ENCODE measurements at places on chromosomes 13 and 19.

- DNase-seq = peak; percentile 49
These were observed 4.7 kb downstream of the EPS8L1 start for GRCh38 chr19:55080121-55080967.

DNA sequence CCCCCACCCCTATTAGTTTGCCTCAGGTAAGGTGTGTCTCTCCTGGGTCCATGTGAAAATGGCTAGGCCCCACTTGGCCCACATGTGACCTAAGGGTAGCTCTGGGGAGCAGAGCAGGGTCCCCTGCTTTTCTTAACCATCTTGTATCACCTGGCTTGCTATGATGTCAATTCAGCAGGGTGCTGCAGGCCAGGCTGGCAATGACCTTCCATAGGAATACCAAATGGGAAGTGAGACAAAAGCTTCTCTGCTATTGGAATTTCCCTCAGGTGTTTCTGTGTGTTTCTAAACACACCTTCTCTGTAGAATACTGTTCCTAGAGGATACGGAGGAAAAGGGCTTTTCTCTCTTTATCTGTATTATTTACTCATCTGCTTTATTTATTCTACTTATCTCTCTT is 35.7 kb upstream of the DACH1 start:
- no peak for DNase-seq

DNA sequence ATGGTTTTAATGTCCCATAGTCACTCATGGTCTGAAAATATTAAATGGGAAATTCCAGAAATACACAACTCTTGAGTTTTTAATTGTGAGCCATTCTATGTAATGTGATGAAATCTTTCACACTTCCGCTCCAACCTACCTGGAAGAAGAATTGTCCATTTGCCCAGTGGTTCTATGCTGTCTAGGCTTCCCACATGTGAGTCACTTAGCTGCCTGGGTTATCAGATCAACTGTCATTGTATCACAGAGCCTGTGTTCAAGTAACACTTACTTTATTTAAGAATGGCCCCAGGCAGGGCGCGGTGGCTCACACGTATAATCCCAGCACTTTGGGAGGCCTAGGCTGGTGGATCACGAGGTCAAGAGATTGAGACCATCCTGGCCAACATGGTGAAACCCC is 1450.5 kb downstream of the EFNB2 start:
- no peak for DNase-seq

DNA sequence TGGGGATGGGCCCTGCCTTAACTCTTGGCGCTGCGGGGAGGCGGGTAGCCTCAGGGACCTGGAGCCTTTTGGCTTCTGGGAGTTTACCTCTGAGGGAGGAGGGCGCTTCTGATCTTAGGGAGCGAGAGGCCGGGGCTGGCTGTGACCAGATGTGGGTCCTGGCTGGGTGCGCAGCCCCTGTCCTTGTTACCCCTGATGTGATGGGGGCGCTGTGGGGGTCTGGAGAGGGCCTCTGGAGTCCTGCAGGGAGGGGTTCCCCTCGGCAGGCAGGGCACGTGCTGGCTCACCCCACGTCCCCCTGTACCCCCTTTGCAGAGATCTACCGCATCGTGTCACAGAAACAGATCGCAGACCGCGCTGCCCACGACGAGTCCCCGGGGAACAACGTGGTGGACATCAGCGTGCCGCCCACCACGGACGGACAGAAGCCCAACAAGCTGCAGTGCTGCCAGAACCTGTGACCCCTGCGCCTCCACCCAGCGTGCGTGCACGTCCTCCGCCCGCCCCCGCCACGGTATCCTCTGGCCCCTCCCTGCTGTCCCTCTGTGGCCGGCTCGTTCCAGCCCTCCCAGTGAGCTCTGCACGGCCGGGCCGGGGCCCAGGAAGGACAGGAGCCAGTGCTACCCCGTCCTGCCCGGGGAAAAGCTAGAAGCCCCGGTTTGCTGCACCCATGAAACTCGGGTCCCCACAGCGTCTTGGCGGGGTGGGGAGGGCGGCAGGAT is 9.8 kb upstream of the MARCHF2 start:
- no peak for DNase-seq

- peak; percentile 73 for DNase-seq
These were observed 10.4 kb downstream of the ATP4B start for GRCh38 chr13:113647351-113648215.

GRCh38 chr13:80339912-80340650 is 845 bp downstream of the SPRY2 start:
- DNase-seq = peak; percentile 57

DNA sequence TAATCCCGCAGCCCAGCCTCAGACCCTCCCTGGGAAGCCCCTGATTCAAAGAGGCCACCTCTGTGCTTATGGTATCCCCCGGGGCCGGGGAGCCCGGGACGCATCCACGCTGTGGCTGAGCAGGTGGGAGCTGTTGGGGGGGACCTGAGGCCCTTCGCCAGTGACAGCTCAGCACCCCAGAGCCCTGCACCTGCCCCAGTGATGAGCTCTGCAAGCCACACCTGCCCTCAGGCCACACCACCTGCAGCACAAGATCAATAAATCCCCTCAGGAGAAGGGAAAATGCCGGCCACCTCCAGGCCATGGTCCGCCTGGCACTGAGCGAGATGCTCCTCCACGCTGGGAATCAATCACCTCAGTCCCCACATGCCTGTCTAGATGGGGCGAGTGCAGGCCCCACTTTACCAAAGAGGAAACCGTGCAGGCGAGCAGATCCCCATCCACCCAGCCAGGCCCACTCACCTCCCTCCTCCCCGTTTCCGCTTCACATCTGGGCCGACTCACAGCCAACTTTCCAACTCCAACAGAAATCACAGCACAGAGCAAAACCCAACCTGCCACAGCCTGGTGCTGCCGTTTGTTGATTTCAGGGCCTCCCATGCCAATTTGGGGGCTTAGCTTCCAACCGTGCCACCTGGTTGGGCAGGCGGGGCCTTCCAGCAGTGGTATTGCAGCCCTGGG is 12.8 kb downstream of the MOB3A start:
- DNase-seq = peak; percentile 85

DNA sequence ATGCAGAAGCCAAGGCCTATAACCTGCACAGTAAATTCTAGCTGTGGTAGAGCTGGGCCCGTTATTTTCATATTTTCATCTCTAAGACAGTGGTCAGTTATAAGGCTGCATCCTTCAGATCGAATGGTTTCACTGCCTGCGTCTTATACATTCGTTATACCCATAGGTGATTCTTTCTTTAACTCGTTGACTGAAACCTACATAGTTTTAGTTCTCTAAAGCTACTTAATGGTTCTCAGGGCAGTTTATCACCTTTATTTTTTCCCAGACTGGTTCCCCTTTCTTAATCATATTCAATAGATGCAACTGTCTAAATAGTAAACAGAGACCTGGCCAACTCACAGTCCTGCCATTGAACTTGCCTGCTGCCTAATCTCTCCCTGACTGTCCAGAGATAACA is 615.3 kb upstream of the SLITRK1 start:
- DNase-seq = no peak

DNA sequence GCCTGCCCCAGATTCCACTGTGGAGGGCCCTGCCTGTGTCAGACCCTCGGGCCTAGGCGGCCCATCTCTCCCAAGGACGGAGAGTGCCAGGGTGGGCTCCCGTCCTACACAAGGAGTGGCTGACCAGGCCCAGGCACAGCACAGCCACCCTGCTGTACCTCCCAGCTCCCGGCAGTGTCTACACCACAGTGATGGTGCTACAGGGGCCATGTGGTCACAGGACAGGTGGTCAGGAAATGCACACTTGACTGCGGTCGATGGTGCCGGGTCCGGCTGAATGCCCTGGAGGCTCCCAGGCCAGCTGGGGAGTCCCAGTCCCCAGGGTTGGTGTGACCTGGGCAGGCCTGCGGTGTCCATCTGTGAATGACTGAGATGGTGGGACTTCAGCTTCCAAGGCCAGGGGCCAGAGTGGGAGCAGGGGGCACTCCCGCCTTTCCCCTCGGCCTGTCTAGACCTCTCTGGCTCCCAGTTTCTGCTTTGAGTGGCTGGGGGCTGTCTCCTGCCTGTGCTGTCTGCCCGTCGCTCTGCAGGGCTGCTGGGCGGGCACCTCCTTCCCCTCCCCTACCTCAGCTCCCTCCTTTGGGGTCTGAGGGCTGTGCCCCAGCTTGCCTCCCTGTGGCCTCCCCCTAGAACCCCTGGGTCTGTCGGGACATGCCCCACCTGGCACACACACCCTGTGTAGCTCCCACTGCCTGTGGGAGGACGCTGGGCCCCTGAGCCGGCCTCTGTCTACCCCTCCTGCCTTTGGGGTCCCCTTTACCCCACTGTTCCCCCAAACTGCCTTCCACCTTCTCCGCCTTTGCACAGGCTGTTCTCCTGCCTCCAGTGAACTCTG is 12.5 kb downstream of the DDA1 start:
- DNase-seq = no peak

- DNase-seq = no peak
These were observed 11.8 kb downstream of the TGFB1 start for GRCh38 chr19:41341669-41342490.

DNA sequence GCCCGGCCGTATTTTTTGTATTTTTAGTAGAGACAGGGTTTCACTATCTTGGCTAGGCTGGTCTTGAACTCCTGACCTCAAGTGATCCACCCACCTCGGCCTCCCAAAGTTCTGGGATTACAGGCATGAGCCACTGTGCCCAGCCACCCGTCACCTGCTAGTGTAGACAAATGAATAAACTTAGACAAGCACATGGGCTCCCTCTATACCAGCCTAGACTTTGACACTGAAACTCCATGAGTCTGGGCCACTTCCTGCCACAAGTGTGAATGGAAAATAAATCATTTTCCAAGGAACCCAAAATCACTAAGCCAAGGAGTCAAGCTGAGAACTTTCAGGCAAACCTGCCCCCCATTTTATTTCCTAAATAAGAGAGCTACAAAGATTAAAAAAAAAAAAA is 27.0 kb upstream of the TPT1 start:
- DNase-seq = no peak

GRCh38 chr13:41470196-41470595 is 12.8 kb downstream of the RGCC start:
- no peak for DNase-seq

- no peak for DNase-seq
These were observed 163.4 kb downstream of the FOXO1 start for GRCh38 chr13:40503011-40503410.

DNA sequence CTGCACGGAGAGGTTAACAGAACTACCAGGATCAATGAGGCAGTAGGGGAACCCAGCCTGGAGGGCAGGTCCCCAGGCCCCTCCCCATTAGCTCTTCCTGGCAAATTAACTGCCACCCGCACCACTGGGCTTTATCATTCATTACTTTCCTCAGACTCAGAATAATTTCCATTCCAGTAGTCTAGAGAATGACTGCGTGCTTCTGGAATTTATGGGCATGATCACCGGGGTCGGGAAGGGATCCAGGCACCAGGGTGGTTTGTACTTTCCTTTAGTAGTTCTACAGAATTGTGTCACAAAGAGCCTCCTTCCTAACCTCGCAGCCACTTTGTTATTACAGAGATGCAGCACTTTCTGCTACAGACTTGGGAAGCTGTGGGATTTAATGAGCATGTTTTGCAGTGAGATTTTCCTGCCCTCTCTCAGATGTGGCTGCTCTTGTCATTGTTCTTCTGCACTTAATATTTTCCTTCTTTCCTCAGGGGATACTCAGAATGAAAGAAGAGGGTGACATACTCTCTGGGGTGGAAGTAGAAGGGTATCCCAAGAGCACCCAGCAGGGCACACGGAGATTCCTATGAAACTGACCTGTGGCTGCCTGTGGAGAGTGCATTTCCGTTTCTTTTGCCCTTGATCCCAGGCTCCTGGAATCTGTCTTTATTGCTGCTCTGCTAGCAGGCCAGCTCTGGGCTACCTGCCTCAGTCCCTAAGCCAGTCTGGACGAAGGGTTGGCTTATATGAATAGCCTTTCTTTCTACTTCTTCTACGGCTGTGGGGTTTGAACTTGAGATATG is 285.0 kb upstream of the SLC10A2 start:
- DNase-seq = peak; percentile 42

DNA sequence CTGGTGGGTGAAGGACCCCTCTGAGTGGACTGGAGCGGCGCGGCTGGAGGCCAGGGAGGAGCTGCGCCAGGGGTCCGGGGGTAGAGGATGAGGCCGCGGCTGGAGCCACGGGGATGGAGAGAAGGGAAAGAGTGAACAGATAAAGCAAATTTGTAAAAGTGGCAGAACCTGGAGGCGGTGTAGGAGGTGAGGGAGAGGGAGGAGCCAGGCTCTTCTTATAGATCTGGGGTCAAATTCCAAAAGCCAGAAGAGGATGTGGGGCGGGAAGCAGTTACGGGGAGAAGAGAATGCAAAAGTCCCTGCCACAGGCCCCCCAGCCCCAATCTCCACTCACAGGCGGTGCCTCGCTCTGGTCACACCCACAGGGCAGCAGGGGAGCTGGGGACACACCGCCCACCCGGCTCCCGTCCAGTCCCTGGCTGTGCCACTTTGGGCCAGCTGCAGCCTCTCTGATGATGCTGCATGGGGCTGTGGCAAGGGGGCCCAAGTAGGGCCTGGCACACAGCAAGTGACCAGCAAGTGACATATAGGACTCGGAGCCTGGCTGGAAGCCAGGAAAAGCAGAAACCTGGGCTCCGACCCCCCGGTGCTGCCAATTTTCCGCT is 11.1 kb downstream of the LRRC4B start:
- DNase-seq = no peak

GRCh38 chr19:38878575-38879399 is 712 bp upstream of the RINL start:
- no peak for DNase-seq

Data from muscle of leg (tissue), 16 donors.